ENCODE measurements at places on chromosomes 13 and 19.

GRCh38 chr19:32691952-32692726 lies 518 bp downstream of the NUDT19 start:
- DNase-seq = peak; percentile 77

GRCh38 chr19:55801416-55801815 lies 30.4 kb downstream of the NLRP11 start:
- no peak for DNase-seq

- DNase-seq = no peak
Measured at GRCh38 chr19:33720691-33721682, 75.7 kb upstream of the KCTD15 start.

DNA sequence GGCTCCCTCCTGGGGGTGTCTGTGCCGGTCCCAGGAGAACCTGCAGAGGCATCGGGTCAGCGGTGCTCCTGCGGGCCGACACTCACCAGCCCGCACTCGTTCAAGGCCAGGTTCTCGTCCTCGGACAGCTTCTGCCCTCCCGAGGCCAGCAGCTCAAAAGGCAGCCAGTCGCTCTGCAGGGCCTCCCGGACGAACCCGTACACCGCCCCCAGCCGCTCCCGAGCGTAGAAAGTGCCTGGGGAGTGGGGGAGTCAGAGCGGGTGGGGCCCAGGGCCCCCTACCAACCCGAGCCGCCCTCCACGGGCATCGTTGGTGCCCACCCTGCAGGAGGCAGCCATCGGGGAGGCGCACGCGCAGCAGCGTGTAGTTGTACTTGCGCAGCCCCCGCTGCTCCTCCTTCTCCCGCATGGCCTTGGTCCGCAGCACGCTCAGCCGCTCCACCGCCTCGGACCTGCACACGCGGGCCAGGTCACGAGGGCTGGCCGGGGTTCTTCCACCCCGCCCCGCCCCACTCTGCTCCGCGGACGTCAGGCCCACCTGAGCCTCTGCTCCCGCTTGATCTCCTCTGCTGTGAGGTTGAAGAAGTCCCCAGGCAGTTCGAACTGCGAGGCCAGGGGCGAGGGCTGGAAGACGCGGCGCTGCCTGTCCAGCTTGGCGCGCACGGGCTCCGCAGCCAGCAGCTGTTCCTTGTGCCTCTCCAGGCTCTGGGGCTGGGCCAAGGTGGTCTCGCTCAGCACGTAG lies 11.5 kb downstream of the UBXN6 start:
- DNase-seq = no peak

Measured in activated CD4-positive, CD25-positive, alpha-beta regulatory T cell treated with anti-CD3 and anti-CD28 coated beads, Interleukin-2, amount 50 U/mL, for 72 hours (primary cell).